ENCODE measurements at places on chromosomes 3 and 15.

DNA sequence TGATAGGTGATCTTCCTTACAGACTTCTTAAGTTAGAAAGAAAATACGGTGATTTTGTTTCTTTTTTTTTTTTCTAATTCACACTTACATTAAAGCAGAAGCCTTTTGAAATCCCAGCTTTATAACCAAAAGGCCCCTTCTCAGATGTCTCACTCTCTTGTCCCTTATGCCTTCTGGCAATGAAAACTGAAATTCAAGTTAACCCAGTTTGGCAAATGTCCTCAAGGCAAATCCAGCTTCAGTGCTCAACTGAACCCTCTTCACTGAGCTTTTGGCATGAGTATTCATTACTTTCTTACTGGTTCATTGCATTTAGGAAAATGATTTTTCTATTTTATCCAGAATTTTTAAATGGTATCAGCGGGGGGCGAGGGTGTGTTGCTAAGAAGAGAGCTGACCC is 17.0 kb downstream of the PLCH1 start:
- DNase-seq = no peak

GRCh38 chr3:125353659-125354058 is 21.5 kb downstream of the ZNF148 start:
- no peak for DNase-seq

- no peak for DNase-seq
These were observed 101.6 kb downstream of the OXNAD1 start for GRCh38 chr3:16366581-16366980.

GRCh38 chr15:39713846-39714245 is 68.8 kb downstream of the FSIP1 start:
- DNase-seq = no peak

GRCh38 chr3:62416144-62416543 is 42.8 kb upstream of the FEZF2 start:
- DNase-seq = no peak

DNA sequence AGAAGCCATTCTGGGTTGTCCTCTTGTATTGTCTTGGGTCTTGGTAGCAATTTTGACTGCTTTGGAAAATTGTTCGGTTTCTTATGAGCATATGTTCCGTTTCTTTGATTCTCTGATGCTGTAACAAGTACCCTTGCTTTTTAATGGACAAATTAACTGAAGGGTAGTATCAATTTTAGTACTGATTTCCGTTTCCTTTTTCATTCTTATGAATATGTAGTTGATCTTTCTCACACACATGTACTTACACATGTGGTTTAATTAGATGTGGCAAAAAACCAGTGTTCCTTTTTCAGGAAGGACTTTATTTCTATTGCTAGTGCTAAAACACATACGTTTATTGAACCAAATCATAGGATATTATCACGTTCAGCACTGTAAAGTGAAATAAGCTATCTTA is 119.1 kb downstream of the TCF12 start:
- DNase-seq = no peak

DNA sequence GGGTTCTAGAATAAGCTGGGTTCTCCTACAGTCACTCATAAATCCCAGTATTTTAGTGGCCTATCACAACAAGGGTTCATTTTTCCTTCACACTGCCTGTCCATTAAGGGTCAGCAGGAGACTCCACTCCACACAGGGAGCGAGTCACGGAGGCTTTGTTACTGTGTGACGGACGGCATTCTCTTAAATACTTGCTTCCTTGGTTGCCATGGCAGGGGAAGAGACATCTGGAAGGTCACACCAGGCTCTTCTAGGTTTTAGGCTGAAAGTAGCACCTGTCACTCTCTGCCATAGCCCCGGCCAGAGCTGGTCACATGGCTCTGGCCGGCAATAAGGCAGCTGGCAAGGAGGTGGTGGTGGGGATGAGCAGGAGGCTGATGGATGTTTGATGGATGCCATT is 89.4 kb upstream of the ANKRD34C start:
- DNase-seq = no peak

DNA sequence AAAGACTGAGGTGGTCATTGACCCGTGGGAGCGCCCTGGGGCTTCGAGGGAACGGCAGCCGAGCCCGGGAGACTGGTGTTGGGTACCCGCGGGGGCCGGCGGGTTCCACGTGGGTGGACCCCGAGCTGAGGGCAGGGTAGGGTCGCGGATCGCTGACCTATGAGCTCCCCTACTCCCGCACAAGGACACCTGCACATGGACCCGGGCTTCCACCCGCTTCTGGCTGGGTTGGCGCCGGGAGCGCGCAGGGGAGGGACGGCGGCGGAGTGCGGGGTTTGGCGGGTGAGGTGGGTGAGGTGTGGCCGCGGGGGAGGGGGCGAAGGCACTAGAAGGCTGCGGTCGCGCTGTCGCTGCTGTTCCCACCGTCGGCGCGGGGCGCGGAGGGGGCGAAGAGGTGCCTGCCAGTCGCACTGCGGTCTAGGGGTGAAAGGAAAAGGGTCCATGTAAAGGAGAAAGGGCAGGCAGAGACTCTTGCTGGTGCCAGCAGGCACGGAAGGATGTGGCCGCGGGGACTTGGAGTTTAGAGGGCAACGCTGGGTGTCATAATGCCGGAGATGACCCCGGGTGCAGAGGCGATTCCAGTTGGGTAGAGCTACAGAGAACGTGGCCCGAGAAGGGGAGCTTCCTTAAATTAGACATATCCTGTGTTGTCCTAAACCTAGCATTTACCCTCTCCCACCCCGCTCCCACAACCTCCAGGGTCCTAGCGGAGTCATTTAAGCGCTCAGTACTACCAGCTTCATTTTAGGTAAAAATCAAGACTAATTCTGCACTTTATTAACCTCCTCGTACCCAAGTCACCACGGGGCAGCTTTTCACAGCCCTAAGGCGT is 245.9 kb upstream of the TOPAZ1 start:
- no peak for DNase-seq

- no peak for DNase-seq
These were observed 136.1 kb upstream of the CNTN4 start for GRCh38 chr3:1962396-1963088.

DNA sequence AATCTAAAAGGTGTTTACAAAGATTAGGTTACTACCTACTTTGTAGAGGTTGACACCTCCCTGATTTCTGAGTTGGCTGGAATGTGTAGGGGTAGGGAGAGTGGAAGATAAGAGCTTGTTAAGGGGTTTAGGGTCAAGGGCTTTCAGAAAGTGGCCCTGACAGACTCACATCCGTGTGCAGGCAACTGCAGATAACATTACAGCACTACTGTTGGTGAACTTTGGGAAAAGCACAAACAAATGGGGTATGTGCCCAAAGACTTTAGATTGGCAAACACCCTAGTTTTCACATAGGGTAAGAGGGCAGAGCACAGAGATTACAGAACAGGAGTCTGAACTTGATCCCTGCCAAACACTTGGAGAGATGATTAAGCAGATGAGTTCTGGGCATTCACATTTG is 375.7 kb downstream of the EPHB1 start:
- no peak for DNase-seq

GRCh38 chr3:11236588-11237461 is 35.4 kb upstream of the ATG7 start:
- DNase-seq = peak; percentile 87

GRCh38 chr3:105729667-105730066 is 139.1 kb downstream of the CBLB start:
- no peak for DNase-seq

DNA sequence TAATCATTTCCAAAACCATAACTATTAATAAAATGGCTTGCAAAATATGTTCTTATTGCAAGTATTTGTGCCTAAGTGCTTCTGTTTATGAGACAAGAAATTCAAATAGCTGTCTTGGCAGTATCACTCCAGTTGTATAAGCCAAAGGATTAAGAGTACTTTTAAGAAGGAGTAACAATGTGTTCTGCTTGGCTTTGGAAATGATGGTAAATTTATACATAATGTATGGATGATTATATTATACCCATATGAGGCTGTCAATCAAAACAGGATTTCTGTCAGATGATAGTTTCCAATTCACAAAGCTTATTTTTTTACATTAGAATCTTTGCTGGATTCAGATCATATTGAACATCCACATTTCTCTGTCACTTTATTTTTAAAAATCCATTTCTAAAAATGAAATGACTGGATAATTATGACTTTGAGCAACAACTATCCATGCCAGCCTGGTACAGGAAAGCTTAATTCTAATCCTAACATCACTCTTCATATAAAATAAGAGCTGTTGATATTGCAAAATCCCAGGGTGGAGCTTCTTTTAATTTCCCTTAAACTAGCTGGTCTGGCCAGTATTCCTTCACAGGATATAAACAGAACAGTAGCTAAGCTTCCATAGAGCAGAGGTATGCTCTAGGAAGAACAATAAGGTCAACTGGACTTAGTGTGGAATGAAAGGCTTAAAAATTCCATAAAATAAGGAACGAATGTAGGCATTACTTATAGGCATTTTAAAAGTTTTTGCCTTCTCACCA is 30.0 kb upstream of the ZNF280D start:
- no peak for DNase-seq

DNA sequence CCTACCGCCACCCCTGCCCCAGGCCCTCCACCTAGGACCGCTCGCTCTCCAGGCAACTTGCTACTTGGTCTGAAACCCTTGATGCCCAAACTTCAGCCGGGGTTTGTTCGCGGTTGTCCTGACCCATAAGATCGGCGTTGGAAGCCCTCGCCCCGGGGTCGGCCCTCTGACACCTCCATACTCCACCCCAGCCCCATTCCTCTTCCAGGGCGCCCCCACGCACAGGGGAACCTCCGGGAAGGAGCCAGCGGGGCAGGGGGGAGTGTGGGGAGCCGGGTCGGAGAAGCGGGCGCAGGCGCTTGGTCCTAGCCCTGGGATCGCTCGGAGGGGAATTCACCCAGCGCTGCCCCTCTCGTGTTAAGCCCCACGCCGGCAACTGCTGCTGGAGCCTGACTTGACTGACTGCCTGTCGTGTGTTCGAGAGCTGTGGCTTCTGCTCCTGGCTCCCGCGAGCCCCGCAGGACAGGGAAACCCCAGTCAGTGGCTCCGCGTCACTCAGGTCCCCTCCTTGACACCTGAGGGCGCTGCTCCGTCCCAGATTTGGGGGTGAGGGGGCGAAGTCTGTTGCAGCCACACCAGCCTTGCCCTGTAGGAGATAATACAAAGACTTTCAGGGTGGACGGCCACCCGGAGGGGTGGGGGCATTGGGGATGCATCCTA is 675 bp downstream of the RYR3 start:
- no peak for DNase-seq

DNA sequence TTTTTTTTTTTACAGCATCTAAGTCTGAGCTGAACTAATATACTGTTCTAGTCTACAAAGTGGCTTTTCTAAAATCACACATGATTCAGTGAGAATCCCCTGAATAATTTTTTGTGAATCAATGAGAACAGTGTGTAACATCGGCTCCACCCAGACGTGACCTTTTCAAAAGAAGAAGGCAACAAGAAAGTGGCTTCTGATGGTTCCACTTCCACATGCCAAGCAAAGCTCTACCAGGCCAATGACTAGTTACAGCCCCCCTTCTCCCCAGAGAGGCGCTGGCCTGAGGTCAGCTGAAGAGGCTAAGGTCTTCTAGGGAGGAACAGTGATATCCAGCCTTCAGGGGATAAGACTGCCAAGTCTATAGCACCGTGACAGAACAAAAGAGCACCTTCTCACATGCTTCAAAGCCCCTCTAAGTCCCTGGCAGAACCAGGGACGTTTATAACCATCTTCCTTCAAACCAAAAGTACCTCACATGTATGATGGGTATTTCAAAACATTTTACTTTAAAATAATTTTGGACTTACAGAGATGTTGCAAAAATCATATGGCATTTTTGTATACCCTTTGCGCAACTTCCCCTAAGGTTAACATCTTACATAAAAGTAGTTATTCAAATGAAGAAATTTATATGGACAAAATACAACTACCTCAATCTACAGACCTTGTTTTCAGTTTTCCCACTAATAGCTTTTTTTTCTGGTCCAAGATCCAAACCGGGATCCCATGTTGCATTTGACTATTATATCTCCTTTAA is 177.9 kb downstream of the OSBPL10 start:
- DNase-seq = no peak

DNA sequence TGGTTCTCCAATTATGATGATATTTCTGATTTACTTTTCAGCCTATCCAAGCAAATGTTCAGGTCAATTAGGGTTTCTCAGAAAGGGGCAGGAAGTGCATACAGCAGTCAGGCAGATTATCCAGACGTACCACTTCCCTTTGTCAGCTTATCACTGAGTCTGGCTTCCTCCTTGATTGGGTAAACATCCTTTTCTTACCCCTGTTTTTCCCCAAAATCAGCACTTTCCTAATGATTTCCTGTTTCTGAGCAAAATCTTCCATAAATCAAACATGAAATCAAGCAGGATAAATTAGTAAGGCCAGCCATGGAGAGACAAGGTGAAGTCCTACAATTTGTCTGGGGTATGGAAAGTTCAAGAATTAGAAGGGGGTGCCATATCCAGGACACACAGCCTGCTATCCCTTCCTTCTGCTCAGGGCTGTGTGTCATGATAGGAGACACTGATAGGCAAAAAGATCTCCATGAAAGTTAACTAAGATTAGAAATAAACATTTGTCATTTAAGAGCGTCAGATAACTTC is 29.0 kb downstream of the ADIPOQ start:
- no peak for DNase-seq

- DNase-seq = no peak
These were observed 25.0 kb upstream of the ATP1B3 start for GRCh38 chr3:141851411-141851810.

DNA sequence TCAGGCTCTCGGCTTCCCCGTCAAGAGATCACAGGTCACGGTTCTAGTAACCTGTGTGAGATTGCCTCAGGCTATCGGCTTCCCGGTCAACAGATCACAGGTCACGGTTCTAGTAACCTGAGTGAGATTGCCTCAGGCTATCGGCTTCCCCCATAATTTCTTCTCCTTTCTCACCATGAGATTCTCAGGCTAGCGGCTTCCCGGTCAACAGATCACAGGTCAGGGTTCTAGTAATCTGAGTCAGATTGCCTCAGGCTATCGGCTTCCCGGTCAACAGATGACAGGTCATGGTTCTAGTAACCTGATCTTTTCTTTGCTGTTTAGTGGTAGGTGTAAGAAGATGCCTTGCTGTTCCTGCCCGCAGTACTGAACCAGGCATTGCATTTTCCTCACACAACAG is 418.2 kb upstream of the ZNF717 start:
- no peak for DNase-seq

GRCh38 chr3:127028781-127029657 is 46.1 kb downstream of the PLXNA1 start:
- DNase-seq = no peak

Measured in CD4-positive, alpha-beta T cell treated with Interleukin-17A for 4 hours (primary cell).